ENCODE measurements at places on chromosomes 11 and 22.

DNA sequence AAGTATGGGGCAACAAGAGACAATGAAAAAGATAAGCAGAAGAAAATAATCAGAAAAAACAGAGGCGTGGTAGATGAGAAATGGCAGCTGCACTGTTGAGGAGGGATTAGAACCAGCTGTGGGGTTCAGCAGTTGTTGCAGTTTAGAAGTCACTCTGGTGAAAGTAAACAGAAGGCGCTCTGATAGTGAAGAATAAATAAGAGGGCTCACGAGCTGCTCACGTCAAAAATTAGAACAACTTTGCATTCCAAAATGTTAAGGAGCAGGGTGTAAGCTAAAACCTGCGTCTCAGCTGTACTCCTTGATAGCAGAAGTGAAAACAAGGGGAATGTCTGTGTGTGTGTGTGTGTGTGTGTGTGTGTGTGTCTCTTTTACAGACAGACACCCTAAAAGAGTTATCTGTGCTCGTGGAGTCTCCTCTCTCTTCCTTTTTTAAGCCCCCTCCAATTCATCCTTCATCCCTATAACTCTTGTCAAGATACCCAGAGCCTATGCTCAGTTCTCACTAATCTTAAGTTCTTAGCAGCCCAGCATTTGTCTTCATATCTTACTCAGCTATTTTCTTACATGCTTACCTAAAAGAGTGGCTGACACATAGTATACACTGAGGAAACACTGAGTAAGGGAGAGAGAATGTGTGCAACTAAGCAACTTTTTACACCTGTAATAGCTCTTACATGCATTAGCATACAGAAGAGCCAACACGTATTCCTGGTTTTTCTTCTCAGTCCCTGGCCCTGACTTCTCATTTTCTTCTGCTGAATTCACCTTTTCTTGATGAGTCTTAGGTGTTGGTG is 8.9 kb downstream of the TTC17 start:
- DNase-seq: no peak

- DNase-seq: no peak
These were observed 27.7 kb downstream of the LRRC4C start for GRCh38 chr11:41431784-41432183.

DNA sequence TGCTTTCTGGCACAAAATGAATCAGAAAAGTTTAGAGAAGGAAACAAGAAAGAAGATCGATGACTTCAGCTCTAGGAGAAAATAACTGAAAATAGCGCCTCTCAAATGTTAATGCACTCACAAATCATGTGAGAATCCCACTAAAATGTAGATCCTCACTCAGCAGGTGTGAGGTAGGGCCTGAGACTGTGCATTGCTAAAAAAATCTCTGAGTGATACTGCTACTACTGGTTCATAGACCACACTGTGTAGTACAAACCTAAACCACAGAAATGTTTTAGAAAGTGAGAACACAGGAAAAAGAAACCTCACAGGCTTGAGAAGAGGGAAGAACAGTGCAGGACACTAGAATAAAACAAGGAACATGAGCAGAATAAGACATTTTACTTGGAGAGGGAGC is 2.0 kb downstream of the OR8D4 start:
- DNase-seq: no peak

- DNase-seq: no peak
These were observed 1555.9 kb upstream of the RAG2 start for GRCh38 chr11:38153985-38154384.

DNA sequence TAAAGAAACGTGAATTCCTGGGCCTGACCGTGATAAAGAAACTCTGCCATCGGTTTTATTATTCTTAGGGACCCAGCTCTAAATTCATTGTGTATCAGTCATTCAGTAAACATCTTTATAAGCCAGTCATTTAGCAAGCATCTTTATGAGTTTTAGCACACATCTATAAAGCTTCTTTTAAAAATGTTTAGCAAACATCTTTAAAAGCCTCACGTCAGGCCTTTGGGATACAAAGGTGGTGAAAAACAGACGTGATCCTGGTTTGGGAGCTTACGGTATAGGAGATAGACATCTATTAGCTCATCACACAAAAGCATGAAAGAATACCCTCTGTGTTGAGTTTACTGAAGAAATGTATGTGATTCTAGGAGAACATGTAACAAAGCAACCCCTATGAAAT is 320.2 kb downstream of the LARGE1 start:
- no peak for DNase-seq

DNA sequence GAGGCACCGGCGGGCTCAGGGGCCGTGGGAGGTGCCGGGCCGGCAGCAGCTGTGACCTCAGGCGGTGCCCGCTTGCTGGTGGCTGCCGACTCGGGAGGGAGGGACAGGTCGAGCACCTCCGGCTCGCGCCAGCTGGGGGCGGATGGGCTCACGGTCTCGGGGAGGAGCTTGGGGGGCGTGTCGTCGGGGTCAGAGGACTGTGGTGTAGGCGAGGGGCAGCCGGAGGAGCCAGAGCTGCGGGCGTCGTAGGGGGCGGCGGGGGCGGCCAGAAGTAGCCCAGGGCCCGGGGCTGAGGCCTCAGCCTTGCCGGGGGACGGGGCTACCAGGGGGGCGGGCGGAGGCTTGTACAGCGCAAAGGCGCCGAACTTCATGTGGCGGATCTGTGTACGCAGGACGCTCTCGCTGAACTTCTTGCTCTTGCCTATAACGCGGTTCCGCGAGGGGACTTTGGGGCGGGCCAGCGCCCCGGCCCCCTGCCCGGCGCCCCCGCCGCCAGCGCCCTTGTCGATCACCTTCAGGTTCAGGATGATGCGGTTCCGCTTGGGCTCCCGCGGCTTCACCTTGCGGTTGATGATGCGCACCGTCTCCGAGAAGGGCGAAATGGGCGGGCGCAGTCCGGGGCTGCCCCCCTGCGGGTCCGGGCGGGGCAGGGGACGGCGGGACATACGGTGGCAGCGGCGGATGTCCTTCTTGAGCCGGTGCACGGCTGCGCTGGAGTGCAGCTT is 5.5 kb downstream of the CBX6 start:
- no peak for DNase-seq

DNA sequence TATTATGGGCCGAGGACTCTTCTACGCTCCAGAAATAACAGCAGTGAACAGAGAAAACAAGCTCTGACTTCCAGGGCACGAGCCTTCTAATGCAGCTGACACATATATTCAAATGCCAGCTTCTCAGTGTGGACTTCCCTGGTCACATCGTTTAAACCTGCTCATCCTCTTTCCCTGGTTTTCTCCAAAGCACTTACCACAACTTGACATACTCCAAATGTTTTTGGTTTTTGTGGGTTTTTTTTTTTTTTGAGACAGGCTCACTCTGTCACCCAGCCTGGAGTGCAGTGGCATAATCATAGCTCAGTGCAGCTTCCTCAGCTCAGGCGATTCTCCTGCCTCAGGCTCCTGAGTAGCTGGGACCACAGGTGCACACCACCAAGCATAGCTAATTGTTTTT is 105.5 kb downstream of the MICAL3 start:
- DNase-seq: no peak

- DNase-seq: no peak
These were observed 33.0 kb downstream of the MOB2 start for GRCh38 chr11:1453611-1454034.

DNA sequence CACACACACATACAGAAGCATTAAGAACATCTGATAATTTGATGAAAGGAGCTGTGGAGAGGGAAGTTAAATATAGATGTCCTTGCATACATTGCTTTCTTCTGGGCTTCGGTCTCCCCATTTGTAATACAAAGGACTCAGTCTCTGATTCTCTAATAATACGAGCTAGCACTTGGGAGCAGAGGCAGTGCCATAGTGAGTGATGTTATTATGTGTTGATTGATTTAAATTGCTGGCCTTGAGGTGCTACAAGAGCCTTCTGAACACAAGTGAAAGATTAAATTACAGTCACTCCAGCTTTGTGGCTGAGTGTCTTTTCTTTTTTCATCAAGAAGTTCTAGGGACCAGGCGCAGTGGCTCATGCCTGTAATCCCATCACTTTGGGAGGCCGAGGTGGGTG is 61.5 kb upstream of the HMGXB4 start:
- DNase-seq: no peak

DNA sequence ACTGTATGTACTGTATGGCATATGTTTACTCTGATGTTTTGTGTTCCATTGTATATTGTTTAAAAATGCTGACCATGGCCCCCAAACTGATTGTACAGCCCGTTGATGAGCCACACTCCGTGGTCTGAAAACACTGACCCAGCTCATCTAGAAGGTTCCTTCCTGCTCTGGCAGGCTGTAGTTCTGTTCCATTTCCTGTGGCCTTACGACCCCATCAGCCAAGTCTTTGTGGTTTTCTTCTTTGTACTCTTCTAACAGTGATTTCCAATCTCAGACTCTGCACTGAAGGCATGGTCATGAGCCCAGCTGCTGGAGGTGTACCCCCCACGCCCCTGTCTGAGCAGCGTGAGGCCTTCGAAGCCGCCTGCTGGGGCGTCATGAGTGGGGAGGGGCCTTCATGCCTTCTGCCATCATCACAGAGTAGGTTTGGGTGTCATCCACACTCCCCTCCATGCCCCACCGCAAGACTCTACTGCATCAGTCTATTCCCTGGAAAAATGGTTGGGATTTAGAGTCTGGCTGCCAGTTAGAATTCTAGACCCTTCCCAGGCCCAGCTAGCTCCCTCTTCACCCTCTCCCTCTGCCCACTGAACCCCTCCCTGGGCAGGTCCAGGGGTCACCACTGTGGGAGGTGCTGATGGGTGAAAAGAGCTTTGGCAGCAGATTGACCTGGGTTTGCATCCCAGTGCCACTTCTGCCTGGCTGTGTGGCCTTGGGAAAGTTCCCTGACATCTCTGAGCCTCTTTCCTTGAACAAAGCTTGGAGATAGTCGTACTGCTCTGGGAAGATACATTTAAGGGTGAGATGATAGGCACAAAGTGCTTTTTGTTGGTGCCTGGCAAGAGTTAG is 11.3 kb upstream of the C11orf96 start:
- no peak for DNase-seq

- DNase-seq: no peak
These were observed 4.8 kb upstream of the PAX6 start for GRCh38 chr11:31815711-31816467.

- no peak for DNase-seq
These were observed 354.2 kb downstream of the TBC1D22A start for GRCh38 chr22:47116426-47117341.

- no peak for DNase-seq
These were observed 63.2 kb upstream of the TOP3B start for GRCh38 chr22:22045571-22046335.

GRCh38 chr11:71456294-71456693 is 3.3 kb downstream of the NADSYN1 start:
- no peak for DNase-seq

DNA sequence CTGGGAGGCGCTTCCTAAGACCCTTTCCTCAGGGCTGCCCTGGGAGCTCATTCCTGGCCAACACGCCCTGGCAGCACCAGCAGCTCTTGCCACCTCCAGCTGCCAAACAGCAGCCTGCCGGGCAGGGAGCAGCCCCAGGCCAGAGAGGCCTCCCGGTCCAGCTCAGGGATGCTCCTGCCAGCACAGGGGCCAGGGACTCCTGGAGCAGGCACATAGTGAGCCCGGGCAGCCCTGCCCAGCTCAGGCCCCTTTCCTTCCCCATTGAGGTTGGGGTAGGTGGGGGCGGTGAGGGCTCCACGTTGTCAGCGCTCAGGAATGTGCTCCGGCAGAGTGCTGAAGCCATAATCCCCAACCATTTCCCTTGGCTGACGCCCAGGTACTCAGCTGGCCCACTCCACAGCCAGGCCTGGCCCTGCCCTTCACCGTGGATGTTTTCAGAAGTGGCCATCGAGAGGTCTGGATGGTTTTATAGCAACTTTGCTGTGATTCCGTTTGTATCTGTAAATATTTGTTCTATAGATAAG is 7.6 kb downstream of the SLC39A13 start:
- no peak for DNase-seq

DNA sequence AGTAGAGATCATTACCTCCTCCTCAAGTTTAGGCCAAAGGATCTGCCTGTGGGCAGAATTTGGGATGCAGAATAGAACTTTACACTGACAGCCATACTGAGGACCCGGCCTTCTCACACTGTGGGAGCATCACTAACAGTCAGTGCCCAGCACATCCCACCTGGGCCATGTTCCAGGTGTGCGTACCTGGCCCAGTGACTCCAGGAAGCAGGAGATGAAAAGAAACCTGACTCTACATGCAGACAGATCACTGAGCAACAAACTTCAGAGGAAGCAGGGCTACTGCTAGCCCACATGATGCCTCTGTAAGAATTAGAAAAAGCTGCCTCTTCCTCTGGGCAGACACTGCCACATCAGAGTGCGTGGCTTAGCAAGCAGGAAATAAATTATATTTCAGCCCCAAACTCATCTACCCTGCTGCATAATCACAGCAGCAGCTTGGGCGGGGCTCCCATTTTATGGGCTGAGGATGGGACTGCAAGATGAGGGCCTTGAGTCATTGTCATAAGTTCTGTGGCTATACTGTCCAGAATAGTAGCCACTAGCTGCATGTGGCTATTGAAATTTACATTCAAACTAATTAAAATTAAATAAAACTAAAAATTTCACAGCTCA is 6.0 kb upstream of the LMO2 start:
- no peak for DNase-seq

GRCh38 chr22:36608987-36609386 is 80.0 kb upstream of the EIF3D start:
- DNase-seq: no peak

GRCh38 chr11:65036931-65037330 is 4.1 kb upstream of the SAC3D1 start:
- no peak for DNase-seq

GRCh38 chr11:27064086-27064485 is 23.5 kb downstream of the BBOX1 start:
- no peak for DNase-seq

GRCh38 chr11:115691030-115691429 is 186.8 kb upstream of the CADM1 start:
- DNase-seq: no peak

DNA sequence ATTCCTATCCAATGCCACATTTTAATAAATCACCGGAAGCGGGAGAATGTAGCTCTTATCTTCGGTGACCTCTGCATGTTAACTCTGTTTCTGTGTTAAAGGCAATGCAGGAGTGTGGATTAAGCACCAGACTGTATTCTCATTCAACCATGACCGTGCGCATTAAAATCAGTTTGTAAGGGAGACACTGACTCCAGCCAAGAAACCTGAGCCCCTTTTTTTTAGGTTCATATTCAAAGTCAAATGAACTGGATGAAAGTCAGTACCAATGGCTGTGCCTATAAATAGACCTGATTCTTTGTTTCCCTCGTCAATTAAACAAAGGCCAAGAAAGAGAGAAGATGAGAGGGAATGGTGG is 32.2 kb downstream of the C11orf91 start:
- DNase-seq: no peak

DNA sequence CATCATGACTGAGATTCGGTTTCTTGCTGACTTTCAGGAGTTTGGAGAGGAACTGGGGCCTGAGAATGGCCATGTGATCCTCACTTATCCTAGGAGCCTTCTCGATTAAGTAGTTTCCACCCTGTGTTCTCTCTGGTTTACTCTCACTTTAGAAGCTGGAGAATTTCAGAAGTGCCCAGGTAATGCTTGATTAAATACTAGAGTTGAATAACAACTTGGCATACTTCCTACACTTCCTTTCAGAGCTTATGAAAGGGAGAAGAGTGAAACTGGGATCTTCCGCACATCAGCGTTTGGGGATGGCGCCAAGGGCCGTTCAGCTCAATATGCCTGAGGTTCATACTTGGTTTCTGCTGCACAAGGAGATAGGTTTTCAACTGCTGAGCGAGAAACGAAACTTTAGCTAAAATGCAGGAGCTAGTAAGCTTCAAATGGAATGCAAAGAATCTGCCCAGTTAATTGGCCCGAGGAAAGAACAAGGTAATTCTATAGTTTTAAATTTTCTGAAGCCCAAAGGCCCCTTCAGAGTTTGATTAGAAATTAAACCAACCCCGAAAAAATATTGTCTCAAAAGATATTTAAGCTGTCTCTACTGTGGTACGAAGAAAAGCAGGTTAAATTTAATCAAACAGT is 823 bp upstream of the MUC15 start:
- DNase-seq: no peak

- DNase-seq: no peak
These were observed 5.5 kb upstream of the IFITM10 start for GRCh38 chr11:1755692-1756561.

Measured in stimulated activated CD4-positive, alpha-beta T cell treated with anti-CD3 and anti-CD28 coated beads, Interleukin-1b, Interleukin-23, amount 100 ng/mL, for 1 hour (primary cell).